Neural progenitor cell (in vitro differentiated cells): ENCODE measurements at places on chromosomes 1 and 21.

GRCh38 chr1:228344631-228345072 is 62.0 kb downstream of the TRIM11 start:
- no peaks in the 10 kb centered on the region for H3K27me3 ChIP-seq
- H3K36me3 ChIP-seq: peaks cover 6% of the 10 kb centered on the region
- no peak overlapping the region for H3K27ac ChIP-seq
- no peaks in the 10 kb centered on the region for H3K4me1 ChIP-seq
- no peak for DNase-seq

GRCh38 chr1:235941876-235942624 is 75.3 kb upstream of the LYST start:
- no peak overlapping the region for H3K27ac ChIP-seq
- no peaks in the 10 kb centered on the region for H3K27me3 ChIP-seq
- no peak for DNase-seq
- no peaks in the 10 kb centered on the region for H3K4me1 ChIP-seq
- no peaks in the 10 kb centered on the region for H3K36me3 ChIP-seq

- no peaks in the 10 kb centered on the region for H3K27me3 ChIP-seq
- DNase-seq: peak; percentile 60
- H3K36me3 ChIP-seq: no peaks in the 10 kb centered on the region
- H3K4me3 ChIP-seq: peak overlapping the region; percentile 86
- peaks cover 16% of the 10 kb centered on the region for H3K4me1 ChIP-seq
These were observed 430 bp downstream of the WASF2 start for GRCh38 chr1:27489501-27489972.

DNA sequence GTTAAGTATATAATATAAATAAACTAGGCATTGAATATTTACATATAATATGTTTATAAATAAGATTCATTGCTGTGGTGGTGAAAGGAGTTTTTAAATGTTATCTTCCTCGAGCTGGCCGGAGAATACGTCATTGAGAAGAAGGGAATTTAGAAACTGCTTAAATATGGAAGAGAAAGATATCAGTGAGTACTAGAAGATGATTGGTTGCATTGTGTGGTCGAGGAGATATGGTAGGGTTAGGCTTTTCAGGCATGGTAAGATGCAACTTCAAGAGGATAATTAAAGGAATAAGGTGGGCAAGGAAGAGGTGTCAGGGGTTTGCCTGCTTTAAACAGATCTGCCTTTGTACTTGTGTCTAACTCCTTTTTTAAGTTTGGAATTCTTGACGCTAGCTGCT is 73.5 kb downstream of the RPS6KC1 start:
- H3K36me3 ChIP-seq: no peaks in the 10 kb centered on the region
- no peak for DNase-seq
- H3K4me3 ChIP-seq: no peak overlapping the region
- no peaks in the 10 kb centered on the region for H3K27me3 ChIP-seq
- no peak overlapping the region for H3K27ac ChIP-seq

GRCh38 chr1:98188774-98189173 is 267.9 kb upstream of the DPYD start:
- no peaks in the 10 kb centered on the region for H3K36me3 ChIP-seq
- no peaks in the 10 kb centered on the region for H3K27me3 ChIP-seq

DNA sequence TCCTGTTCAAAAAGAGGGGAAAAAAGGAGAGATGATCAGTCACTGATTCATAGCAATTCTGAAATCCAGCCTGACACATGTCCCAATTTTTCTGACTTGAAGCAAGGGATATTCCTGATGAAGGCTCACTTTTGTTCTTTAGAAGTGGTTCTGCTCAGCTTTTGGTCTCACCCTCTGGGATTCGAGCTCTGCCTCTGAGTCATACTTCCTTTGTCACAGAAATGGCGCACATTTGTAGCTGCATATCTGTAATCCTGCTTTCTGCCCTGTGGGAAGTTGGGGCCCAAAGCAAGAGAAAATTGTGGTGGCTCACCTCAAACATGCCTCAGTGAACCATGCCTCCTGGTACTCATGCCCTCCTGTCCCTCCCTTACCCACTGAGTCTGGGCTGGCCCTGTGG is 22.3 kb upstream of the FAM78B start:
- no peaks in the 10 kb centered on the region for H3K27me3 ChIP-seq
- H3K27ac ChIP-seq: no peak overlapping the region
- H3K4me3 ChIP-seq: no peak overlapping the region
- no peaks in the 10 kb centered on the region for H3K36me3 ChIP-seq
- H3K4me1 ChIP-seq: no peaks in the 10 kb centered on the region

- no peak overlapping the region for H3K27ac ChIP-seq
- no peaks in the 10 kb centered on the region for H3K4me1 ChIP-seq
- H3K27me3 ChIP-seq: no peaks in the 10 kb centered on the region
These were observed 37.4 kb downstream of the MAP3K21 start for GRCh38 chr1:233364695-233365539.

- no peaks in the 10 kb centered on the region for H3K36me3 ChIP-seq
- H3K27me3 ChIP-seq: no peaks in the 10 kb centered on the region
- peak; percentile 93 for DNase-seq
These were observed 9.5 kb upstream of the PADI3 start for GRCh38 chr1:17239420-17239819.

GRCh38 chr1:198667807-198668206 is 29.0 kb downstream of the PTPRC start:
- H3K4me1 ChIP-seq: no peaks in the 10 kb centered on the region
- no peak for DNase-seq
- H3K27me3 ChIP-seq: no peaks in the 10 kb centered on the region
- H3K4me3 ChIP-seq: no peak overlapping the region
- no peak overlapping the region for H3K27ac ChIP-seq

- H3K36me3 ChIP-seq: no peaks in the 10 kb centered on the region
- DNase-seq: no peak
- no peaks in the 10 kb centered on the region for H3K27me3 ChIP-seq
- peak overlapping the region; percentile 9 for H3K27ac ChIP-seq
- peaks cover 28% of the 10 kb centered on the region for H3K4me1 ChIP-seq
- no peak overlapping the region for H3K4me3 ChIP-seq
These were observed 34.3 kb downstream of the SLC35D1 start for GRCh38 chr1:67019600-67020136.

DNA sequence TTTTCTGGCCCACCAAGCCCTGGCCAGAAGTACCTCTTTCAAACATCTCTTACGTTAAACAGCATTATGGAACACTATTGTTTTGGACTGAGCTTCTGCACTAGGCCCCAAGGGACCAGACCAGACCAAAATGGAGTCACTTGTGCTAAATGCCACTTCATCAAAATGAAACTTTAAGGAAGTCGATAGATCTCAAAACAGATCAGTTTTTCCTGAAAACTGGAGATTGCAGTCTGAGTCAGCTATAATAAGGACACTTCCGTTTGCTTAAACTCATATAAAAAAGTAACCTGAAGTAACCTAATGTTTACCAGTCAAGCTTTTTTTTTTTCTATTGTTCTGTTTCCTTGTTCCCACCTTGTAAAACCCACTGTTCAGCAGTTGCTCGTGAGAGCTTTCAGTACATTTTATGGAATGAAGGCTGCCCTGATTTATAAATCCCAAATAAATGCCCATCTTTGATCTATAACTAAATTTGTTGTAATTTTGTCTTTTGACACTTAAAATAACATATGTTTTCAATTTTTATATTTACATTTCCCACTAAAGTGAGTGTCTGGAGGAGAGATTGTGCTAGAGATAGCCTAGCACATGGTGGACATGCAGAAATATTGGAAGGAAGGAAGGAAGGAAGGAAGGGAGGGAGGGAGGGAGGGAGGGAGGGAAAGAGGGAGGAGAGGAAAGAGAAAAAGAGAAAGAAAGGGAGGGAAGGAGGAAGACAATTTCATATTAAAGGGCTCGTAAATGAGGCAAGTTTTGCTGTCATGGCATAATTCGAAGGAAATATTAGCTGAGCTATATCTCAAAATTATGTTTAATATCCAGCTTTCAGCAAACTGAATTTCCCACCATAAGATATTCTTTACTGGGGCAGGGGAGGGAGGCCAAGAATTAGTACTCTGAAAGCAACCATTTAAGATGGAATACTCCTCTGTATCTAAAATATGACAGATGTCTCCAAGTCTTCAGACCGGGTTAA is 77.0 kb upstream of the CXADR start:
- no peaks in the 10 kb centered on the region for H3K27me3 ChIP-seq
- DNase-seq: no peak
- H3K4me3 ChIP-seq: no peak overlapping the region
- peak overlapping the region; percentile 93 for H3K27ac ChIP-seq
- no peaks in the 10 kb centered on the region for H3K36me3 ChIP-seq

DNA sequence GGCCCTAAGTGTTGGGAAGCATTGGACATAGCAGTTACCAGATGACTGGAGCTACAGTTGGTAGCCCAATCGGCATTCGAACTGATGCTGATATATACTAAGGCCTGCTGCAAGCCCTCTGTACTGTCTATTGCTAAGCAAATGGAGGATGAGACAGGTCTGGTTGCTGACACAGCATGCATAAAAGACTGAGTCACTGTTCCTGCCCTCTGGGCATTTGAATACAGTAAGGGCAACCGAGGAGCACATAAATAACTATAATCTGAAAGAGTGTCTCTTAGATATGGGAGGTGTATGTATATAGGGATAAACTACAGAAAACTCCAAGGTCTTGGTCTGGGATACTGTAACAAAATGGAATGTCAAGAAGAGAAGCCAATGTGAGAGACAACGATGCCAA is 16.8 kb upstream of the MARK1 start:
- no peak overlapping the region for H3K27ac ChIP-seq
- H3K4me1 ChIP-seq: peaks cover 16% of the 10 kb centered on the region
- H3K27me3 ChIP-seq: no peaks in the 10 kb centered on the region
- no peak for DNase-seq

DNA sequence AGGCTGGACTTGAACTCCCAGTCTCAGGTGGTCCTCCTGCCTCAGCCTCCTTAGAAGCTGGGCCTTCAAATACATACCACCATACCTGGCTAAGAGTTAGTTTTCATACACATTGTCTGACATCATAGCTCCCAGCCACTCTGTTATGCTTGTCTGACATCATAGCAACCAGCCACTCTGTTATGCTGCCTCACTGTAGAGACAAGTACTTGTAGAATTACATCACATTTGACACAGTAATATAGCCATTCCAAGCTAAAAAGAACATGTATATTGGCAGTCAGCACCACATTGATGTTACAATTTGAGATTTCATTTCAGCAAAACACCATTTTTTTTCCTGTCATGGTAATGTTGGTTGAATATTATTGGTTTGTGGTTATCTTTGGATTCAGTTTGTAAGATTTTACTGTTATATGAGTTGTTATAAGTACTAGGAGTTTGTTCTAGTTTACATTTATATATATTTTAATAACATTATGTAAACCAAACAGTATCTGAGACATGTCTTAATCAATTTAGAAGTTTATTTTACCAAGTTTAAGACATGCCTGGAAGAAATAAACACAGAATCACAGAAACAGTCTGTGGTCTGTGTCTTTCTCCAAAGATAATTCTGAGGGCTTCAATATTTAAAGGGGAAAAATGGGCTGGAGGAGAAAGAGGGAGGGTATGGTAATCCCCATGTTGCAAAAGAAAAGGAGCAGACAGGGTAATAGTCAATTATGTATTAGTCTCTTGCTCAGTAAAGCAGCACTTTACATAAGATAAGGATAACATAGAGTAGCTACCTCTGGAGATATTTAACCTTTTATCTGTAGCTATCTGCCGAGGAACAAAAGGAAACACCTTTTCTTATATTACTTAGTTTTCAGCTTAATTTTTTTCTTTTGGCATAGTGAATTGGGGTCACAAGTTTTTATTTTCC is 43.0 kb downstream of the XPR1 start:
- H3K36me3 ChIP-seq: no peaks in the 10 kb centered on the region
- no peak overlapping the region for H3K4me3 ChIP-seq
- no peaks in the 10 kb centered on the region for H3K27me3 ChIP-seq
- no peak for DNase-seq
- no peak overlapping the region for H3K27ac ChIP-seq

DNA sequence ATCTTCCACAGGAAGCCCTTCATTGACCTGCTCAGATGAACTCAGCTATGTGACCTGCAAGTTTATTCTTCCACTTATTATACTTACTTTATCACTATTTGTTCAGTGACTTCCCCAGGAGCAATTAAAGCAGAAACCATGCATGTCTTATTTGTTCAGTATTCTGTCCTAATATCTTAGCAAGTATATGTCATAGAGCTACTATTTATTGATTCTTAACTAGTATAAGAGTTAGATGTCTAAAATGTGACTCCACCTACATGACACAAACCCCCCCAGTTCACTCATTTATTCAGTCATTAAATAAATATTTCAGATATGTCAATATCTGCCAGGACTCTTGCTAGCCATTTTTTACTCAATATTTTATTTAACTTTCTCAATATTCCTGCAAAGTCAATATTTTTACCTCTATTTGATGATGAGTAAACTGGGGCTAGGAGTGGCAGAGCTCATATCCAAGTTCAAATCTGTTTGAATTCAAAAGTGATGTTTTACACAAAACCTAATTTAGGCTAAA is 469.0 kb upstream of the USP24 start:
- no peaks in the 10 kb centered on the region for H3K27me3 ChIP-seq
- H3K36me3 ChIP-seq: no peaks in the 10 kb centered on the region
- H3K4me1 ChIP-seq: peaks cover 7% of the 10 kb centered on the region

- peaks cover 24% of the 10 kb centered on the region for H3K4me1 ChIP-seq
- no peak overlapping the region for H3K27ac ChIP-seq
- DNase-seq: no peak
These were observed 70.3 kb downstream of the SIM2 start for GRCh38 chr21:36769051-36769839.

- DNase-seq: no peak
- H3K27ac ChIP-seq: no peak overlapping the region
- H3K4me1 ChIP-seq: no peaks in the 10 kb centered on the region
- H3K27me3 ChIP-seq: no peaks in the 10 kb centered on the region
These were observed 41.2 kb upstream of the RGS8 start for GRCh38 chr1:182725259-182726255.

DNA sequence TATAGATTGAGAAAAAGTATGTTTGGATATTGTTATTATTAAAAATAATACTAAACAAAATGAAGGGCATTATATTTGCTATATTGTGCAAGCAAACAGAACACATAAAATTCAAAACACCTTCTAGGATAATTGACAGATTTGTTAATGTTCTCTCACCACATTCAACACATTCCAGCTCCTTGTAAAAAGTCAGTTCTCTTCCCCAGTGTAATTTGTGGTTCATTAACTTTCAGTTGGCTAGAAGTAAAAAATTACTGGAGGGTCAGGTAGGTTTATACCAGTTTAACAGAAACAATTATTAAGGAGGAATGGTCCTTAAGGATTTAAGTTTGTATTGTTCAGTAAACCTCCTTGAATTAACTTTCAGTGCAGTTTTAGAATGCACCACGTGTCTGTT is 1235.3 kb upstream of the ADGRL2 start:
- H3K4me1 ChIP-seq: peaks cover 20% of the 10 kb centered on the region
- no peak overlapping the region for H3K4me3 ChIP-seq
- no peaks in the 10 kb centered on the region for H3K36me3 ChIP-seq
- DNase-seq: no peak
- no peaks in the 10 kb centered on the region for H3K27me3 ChIP-seq

DNA sequence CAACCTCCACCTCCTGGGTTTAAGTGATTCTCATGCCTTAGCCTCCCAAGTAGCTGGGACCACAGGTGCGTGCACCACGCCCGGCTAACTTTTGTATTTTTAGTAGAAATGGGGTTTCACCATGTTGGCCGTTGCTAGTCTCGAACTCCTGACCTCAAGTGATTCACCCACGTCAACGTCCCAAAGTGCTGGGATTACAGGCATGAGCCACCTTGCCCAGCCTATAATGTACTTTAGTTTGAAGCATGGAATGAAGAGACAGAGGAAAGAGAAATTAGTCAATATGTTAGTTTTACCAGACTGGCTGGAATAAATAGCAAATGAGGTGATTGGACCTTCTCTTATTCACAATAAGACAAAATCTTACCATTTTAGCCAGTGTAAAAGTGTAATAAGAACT is 89.0 kb downstream of the GTF2B start:
- H3K36me3 ChIP-seq: peaks cover 39% of the 10 kb centered on the region
- H3K27me3 ChIP-seq: no peaks in the 10 kb centered on the region
- H3K4me1 ChIP-seq: peaks cover 4% of the 10 kb centered on the region
- H3K27ac ChIP-seq: peak overlapping the region; percentile 21
- H3K4me3 ChIP-seq: no peak overlapping the region
